ENCODE measurements at places on chromosomes 7 and 10.

DNA sequence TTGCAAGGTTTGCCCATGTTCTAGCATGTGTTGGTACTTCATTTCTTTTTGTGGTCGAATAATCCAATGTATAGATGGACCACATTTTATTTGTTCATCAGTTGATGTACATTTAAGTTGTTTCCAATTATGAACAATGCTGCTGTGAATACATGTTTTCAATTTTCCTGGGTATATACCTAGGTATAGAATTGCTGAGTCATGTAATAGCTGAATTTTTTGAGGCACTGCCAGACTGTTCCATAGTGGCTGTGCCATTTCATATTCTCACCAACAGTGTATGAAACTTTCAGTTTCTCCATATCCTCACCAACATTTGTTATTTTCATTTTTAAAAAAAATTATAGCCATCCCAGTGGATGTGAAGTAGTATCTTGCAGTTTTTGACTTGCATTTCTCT, 90.5 kb downstream of the EZH2 start:
- no peak for DNase-seq

GRCh38 chr7:131501422-131501821, 55.0 kb downstream of the PODXL start:
- DNase-seq: peak; percentile 52

GRCh38 chr7:80766724-80767123, 128.3 kb downstream of the CD36 start:
- no peak for DNase-seq

GRCh38 chr10:184174-184573, 48.9 kb downstream of the ZMYND11 start:
- DNase-seq: no peak

- no peak for DNase-seq
Observed at GRCh38 chr7:41045556-41046123, 657.2 kb downstream of the INHBA start.

All from CD4-positive, alpha-beta T cell treated with Interleukin-12 subunit alpha and Interleukin-12 subunit beta, for 1 hour (primary cell).